ENCODE measurements at places on chromosomes 2 and 18.

DNA sequence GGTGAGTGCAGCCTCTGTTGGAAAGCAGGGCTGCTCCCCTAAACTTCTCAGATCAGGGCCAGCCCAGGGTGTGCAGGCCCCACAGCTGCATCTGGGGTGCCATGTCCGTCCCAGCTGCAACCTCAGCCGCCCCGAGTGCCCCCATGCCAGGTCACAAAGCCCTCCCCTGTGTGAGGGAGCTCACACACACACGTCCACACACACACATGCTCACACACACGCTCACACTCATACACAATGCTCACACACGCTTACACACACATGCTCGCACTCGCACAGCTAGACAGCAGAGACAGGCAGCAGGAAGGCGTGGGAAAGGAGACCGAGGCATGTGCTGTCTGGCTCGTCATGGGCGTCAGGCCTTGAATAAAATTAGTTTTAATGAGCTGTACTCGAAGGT lies 55.4 kb downstream of the ADI1 start:
- no peak for DNase-seq

DNA sequence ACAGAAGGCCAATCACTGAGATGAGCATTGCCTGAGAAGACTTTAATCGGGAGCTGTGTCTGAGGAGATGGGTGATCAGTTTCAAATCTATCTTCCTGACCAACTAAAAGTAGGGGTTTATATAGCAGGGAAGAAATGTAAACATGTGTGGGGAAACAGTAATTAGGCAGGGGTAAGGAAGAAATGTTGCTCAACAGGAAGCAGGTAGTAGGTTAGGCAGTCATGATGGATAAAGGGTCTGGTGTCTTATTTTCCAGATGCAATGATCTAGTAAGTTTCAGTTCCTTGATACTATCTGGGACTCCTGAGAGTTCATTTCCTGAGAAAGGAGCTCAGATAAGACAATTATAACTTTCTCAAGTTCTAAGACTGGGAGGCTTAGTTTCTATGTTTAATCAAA lies 33.8 kb upstream of the DNAJC10 start:
- no peak for DNase-seq

GRCh38 chr18:23377669-23378301 lies 75.3 kb upstream of the RIOK3 start:
- DNase-seq: no peak

DNA sequence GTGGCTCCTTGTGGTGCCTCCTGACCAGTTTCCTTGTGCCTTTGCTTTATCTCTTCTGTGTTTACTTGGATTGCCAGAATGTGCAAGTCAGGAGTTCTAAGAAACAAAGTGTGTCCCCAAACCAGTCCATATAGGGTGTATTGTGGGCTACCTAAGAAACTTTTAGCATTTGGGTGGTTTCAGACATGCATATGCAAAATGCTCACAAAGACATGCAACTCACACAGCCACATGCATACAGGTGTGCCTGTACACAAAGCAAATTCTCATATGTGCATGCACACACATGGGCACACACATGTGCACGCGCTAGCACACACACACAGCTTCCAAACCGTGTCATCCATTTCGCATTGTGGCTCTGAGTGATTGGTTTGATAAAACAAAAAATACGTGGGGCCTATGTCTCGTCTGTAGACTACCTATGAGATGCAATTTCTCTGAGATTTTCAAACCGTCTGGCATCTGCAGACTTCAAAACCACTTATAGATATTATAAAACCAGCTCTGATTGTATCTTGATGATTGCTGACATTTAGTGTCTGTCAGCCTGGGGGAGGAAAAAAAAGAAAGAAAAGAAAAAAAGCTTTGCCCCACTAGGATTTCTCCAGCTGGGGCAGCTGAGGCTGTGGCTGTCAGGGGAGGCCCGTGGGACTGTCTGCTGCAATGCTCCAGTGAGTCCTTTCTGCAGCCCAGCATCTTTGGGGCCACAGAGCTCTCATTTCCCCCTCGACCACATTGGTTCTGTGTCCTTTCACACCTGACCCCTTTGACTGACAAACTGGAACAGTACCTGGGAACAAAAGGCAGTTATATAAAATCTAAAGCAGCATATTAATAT lies 556.1 kb downstream of the CMPK2 start:
- peak; percentile 30 for DNase-seq

DNA sequence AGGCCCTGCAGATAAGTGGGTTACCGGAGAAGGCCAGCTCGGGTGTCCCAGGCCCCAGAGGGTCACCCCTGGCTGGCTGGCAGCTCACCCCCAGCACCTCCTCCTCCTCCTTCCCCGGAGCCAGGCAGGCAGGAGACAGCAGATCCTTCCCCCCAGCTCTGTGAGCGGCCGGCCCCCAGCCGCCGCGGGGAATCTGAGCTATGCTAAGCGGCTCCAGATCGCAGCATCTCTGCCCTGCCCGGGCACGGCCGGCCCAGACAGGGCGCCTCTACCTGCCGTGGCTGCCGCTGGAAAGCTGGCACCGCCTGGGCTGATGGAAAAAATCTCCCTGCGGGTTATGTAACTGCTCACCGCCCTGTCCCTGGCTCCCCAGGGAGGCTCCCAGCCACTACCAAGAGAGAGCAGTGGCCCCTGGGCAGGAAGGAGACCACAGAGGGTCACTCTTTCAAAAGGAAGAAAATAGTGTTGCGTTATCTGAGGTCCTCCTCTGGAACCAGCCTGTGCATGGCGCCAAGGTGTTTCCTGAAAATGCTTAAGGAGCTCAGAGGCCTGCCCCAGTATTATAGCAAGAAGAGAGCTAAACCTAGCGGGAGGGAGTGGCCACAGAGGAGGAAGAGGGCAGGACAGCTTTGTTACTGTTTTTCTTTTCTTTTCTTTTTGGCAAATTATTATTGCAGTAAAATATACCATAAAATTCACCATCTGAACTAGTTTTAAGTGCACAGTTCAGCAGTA lies 179.0 kb downstream of the SMAD7 start:
- no peak for DNase-seq

DNA sequence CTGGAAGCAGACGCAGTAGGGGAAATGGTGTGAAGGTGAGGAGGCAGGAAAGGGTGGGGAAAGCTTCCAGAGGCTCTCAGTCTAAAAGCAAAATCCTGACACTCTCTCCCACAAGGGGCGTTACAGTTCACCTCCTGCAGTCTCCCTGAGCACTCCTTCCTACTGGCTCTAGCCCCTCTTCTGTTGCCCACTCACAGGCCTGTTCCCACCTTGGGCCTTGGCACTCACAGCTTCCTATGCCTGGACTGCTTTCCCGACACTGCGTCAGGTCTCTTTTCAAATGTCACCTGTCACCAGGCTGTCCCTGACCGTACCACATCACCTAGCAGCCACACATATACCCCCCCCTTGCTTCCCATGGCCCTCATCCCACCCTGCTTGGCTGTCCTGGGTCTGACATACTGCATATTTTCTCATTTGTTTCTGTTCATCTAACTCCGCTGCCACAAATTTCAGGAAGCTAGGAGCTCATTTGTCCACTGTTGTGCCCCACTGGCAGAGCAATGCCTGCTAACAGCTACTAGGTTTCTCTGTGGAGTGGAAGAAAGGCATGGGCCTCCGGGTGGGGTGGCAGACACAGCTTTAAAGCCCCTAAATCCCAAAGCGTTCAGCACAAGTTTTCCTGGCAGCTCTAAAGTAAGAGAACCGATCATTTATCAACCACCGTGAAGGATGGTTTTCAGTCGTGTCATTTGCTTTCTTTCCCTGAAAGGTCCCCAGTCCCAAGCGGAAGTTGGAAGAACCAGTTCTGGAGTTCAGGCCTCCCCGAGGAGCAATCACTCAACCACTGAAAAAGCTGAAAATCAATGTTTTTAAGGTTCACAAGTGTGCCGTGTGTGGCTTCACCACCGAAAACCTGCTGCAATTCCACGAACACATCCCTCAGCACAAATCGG lies 118.8 kb downstream of the ZNF532 start:
- DNase-seq: no peak

- peak; percentile 65 for DNase-seq
Measured at GRCh38 chr2:177334940-177335543, 57.5 kb upstream of the AGPS start.

DNA sequence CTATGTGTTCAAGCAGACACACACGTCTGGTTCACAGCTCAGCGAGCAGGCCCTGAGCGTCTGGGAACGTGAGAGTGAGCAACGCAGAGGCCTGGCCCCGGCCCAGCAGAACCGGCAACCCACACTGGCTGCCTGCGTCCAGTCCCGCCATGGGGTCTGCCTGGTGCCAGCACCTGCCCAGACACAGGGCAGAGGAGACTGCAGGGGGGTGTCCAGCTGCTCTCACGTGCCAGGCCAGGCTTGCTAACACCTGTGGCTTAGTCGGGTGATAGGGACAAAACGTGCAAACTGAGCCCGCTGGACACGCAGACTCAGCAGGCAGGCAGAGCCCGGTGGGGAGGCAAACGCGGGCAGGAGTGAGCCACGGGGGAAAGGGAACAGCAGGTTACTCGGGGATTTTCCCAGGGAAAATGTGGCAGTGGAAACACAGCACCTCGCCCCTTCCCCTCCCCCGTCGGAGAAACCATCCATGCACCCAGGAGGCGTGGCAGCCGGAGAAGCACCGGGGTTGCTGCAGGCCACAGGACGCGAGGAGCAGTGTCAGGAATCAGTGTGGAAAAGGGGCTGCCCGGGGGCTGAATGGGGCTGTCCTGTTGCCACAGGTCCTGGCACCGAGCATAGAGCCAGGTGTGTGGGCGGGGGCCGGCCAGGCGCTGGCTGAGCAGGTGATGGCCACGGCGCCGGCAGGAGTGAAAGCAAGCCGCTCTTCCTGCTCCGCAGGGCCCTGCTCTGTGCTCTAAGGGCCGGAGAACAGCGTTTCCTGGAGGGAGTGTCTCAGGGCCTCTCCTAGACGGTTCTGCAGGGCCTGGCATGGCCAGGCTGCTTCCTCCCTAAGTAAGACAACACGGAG lies 154.7 kb downstream of the HDAC4 start:
- no peak for DNase-seq

GRCh38 chr18:62426191-62426488 lies 96.7 kb upstream of the ZCCHC2 start:
- DNase-seq: no peak

DNA sequence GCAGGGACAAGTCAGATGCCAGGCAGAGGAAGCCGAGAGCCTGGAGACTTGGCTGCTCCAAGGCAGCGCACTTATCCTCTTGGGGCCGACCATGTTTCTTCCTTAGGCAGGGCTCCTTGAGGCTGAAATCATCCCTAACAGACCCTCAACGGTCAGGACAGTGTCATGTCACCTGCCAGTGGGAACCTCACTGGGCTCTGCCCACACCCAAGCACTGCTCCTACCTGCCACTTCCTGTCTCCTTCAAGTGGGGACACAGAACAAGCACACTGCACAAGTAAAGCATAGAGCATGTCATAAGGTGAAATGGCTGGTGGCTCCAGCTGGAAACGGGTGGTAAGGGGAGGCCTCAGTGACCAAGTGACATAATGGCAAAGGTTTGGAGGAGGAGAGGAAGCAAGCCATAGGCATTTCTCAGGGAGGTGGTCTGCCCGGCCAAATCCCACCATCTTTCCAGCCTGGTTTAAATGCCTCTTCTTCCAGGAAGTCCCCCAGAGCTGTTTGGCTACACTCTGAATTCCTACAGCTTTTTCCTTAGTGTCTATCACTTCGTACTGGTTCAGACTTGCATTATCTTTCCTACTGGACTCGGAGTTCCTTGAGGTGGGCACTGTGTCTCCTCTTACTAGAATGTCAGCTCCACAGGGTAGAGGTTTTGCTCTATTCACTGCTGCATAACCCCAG lies 7.3 kb upstream of the ATOH8 start:
- DNase-seq: no peak

DNA sequence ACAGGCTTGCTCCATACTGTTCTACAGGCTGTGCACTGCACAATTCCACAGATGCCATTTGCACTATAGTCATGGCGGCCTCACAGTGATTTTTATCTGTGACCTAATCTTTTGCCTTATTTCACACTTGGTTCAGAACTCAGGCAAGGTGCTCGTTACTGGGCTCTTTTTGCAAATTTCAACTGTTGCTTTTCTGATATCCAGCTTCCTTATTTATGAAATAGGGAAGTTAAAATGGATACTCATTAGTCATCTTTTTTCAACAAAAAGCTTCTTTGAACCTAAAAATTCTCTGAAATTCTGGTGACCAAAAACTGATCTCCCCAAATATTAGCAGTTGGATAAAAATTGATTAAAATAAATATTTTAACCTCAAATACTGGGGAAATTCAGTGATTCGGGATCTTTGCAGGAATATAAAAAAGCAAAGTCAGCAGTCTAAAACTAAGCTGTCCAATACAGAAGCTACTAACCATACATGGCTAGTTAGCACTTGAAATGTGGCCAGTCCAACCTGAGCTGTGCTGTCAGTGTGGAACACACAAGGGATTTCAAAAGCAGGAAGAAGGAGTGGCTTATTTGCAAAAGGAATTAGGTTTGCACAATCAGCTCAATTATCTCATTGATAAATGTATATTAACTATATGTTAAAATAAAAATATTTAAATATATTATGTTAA lies 134.4 kb downstream of the COL4A4 start:
- no peak for DNase-seq

- no peak for DNase-seq
Measured at GRCh38 chr2:1371082-1371481, 42.2 kb upstream of the TPO start.

GRCh38 chr2:26068602-26069298 lies 34.9 kb downstream of the RAB10 start:
- DNase-seq: peak; percentile 6

- peak; percentile 34 for DNase-seq
Measured at GRCh38 chr2:88950010-88950409, 258.5 kb downstream of the RPIA start.

DNA sequence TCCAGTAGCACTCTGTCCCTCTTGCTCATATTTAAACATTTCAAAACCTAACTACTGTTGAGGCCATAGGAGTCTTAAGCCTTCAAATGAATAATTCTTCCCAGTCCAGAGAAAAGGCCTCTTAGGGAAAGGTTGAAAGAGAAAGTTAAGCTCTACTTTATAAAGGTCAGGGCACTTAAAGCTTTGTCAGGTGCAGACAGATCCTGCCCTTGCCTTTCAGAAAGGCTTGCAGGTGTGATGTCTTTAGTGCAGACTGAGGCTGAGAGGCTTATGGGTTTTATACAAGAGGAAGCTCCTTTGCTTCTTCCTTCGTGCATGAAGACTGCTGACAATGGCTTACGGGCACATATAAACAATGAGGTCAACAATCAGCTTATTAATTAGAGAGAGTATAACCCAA lies 105.0 kb upstream of the LINC00305 start:
- no peak for DNase-seq

- DNase-seq: no peak
Measured at GRCh38 chr18:37975446-37975845, 409.8 kb upstream of the CELF4 start.

DNA sequence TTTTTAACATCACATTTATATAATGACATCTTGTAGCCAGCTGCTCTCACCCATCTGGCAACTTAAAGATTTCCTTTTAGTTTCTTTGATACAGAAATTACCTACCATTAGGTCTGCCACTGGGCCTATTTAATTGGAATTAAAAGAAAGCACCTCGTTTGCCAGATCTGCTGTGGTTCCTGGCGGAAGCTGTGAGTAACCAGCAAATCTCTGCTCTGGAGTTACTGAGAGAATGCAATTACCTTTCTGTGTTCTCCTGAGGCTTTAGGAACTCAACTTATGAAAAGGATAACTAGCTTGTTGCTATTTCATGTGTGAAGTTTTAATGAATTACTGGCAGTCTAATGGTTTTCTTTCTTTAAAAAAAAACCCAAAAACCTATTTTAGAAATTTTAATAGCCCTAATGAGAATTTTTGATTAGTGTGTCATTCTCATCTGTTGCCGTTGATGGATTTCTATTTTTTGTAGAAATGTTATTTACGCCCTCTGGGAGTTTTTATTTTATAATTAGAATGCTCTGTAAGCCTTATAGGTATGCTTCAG lies 69.7 kb upstream of the LYPD6B start:
- DNase-seq: no peak

Data from B cell (primary cell).